ENCODE measurements at places on chromosomes 4 and X.

- DNase-seq: no peak
Measured at GRCh38 chr4:26787461-26788340, 72.9 kb upstream of the STIM2 start.

DNA sequence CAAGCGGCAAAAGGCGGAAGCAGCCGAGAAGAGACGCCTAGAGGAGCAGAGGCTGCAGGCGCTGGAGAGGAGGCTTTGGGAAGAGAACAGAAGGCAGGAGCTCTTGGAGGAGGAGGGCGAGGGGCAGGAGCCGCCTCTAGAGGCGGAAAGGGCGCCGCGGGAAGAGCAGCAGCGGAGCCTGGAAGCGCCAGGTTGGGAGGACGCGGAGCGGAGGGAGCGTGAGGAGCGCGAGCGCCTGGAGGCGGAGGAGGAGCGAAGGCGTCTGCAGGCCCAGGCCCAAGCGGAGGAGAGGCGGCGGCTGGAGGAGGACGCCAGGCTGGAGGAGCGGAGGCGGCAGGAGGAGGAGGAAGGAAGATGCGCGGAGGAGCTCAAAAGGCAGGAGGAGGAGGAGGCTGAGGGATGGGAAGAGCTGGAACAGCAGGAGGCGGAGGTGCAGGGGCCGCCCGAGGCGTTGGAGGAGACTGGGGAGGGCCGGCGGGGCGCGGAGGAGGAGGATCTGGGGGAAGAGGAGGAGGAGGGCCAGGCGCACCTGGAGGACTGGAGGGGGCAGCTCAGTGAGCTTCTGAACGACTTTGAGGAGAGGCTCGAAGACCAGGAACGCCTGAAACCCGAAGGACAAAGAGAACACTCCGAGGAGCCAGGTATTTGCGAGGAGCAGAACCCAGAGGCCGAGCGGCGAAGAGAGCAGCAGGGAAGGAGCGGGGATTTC lies 72.9 kb downstream of the AASDH start:
- DNase-seq: no peak

DNA sequence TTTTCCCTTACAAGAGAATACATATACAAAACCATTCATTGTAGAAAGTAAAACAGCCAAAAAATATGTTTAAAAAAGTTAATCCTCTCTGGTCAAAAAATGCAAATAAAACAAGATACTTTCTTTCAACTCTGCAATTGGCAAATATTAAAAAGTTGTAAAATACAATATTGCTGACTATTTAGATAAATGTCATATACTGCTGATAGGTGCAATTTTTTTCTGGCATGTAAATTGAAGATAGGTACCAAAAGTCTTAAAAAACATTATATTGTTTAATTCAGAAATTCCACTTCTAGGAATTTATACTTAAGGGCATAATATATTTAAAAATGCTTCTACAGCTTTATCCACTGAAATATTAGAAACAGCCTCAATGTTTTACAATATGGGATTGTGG lies 66.4 kb upstream of the TLL1 start:
- DNase-seq: no peak

- DNase-seq: no peak
Measured at GRCh38 chr4:76984127-76984526, 34.6 kb downstream of the SEPTIN11 start.

GRCh38 chrX:1323315-1323714 lies 13.3 kb upstream of the IL3RA start:
- DNase-seq: no peak

DNA sequence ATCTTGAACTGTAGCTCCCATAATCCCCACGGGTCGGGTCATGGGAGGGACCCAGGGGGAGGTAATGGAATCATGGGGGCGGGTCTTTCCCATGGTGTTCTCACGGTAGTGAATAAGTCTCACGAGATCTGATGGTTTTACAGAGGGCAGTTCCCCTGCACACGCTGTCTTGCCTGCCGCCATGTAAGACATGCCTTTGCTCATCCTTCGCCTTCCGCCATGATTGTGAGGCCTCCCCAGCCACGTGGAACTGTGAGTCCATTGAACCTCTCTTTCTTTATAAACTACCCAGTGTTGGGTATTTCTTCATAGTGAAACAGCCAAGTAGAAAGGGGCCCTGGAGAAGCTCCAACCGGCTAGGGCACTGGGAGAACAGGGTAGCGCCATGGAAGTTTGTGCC lies 12.3 kb downstream of the CTAG1A start:
- DNase-seq: no peak

- DNase-seq: no peak
Measured at GRCh38 chr4:66688674-66689073, 856.6 kb downstream of the CENPC start.

GRCh38 chr4:6426571-6427438 lies 45.6 kb downstream of the PPP2R2C start:
- DNase-seq: no peak

- no peak for DNase-seq
Measured at GRCh38 chr4:25976780-25977179, 62.8 kb downstream of the SMIM20 start.

DNA sequence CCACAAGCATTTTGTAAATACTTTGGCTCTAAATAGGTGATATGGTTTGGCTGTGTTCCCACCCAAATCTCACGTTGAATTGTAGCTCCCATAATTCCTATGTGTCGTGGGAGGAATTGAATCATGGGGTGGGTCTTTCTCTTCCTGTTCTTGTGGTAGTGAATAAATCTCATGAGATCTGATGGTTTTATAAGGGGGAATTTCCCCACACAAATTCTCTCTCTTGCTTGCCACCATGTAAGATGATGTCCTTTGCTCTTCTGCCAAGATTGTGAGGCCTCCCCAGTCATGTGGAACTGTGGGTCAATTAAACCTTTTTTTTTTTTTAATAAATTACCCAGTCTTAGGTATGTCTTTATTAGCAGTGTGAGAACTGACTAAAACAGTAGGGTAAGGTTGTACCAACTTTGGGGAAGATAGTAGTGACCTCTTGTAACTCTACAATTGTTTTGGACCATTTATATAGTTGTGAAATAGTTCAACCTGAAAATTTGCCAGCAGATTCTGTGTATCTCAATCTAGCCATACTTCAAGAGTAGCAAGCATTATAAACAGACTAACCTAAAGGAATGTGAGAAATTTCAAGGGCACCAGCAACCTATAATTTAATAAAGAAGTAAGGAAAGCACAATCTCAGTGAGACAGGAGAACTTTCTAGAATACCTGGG lies 727.8 kb downstream of the GRID2 start:
- no peak for DNase-seq

GRCh38 chr4:172619798-172620197 lies 548.8 kb upstream of the GALNT7 start:
- no peak for DNase-seq

DNA sequence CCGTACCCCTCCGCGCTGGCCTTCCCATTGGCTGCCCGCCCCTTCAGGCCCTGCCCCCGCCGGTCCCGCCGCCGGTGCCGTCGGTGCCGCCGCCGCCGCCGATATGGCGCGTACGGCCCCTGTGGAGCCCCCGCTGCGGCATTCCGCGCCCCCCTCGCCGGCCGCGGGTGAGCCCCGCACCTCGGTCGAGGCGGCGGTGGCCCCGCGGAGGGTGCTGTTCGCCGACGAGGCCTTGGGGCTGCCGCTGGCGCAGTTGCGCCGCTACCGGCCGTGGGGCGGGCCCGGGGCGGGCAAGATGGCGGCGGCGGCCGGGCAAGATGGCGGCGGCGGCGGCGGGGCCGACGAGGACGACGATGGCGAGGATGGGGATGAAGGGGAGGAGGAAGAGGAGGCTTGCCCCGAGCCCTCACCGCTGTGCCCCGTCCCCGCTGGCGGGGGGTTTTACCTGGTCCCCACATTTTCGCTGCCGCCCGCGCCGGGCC lies at the start of gene PPP1R3F:
Gene PPP1R3F, plus strand, starts transcription at position 27 of the 482 bp plus-strand sequence. Its CDS starts 77 bp downstream, at position 104.
- DNase-seq: no peak

DNA sequence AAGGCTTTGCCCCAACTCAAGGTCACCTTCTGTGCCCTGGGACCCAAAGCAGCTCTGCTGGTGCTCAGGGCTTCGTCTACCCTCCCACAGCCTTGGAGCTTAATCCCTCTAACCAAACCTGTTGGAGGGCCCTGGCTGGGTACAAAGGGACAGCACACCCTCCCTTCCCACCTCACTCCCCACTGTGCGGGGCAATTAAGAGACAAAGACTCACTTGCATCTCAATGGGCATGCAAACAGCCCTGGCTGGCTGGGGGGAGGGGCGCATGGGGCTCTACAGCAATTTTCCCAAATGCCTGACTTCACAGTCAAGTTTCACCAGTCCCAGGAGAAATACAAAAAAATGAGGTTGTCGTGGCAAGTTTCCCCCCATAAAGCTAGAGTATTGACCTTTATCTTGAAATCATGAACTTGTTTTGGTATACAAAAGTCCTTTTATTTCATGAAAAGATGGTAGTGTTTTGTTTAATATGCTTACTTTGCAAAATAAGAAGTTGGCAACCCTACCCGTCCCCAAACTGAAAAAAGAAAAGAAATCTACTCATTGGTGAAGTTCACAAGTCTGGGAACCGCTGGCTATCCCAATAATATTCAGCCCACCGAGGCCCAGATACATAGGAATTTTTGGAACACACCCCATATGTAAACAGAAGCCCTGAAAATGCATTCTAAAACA lies 4.1 kb upstream of the CD99L2 start:
- DNase-seq: no peak

GRCh38 chrX:24482823-24483415 lies 17.8 kb downstream of the PDK3 start:
- DNase-seq: no peak

Measured in effector memory CD4-positive, alpha-beta T cell (primary cell).